ENCODE measurements at places on chromosomes 3 and 15. TPM values are rescaled to one million over a fixed set of nuclear protein-coding genes. Genes with fewer than 3 reads are reported as not detected.

The FBXW12 gene
- not detected for total RNA-seq

DNA sequence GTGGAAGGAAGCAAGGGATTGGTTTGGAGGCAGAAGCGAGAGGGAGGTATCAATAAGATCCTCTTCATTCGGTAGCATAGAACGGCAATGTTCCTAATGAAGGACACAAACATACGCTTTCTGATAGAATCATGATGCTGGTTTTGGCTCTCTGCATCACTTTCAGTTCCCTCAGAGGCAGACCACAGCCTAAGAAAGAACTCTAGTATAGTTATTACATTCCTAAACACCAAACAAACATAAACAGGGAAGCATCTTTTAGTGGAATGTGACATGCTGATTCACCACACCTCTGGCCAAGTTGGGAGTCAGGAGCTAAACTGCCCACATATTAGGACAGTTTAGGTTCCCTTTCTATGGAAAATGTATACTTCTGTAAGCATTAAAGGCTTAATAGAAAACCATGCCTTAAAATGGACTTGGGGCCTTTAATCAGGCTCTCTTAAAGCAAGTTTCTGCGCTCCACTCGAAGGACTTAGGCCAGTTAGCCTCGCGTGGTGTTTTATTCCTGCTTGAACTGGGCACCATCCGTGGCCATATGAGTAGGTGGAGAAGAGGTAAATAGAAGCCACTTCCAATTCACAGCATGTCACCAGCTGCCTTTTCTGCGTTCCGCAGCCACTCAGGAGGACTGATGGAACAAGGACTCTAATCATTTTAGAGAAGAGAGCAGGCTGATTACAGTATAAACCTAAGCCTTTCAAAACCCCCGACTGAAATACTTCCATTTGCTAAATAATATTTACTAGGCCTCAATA is 53.7 kb downstream of the CD47 start:
- DNase-seq: no peak

- DNase-seq: peak; percentile 51
Observed at GRCh38 chr15:95994418-95994817, 336.1 kb upstream of the NR2F2 start.

DNA sequence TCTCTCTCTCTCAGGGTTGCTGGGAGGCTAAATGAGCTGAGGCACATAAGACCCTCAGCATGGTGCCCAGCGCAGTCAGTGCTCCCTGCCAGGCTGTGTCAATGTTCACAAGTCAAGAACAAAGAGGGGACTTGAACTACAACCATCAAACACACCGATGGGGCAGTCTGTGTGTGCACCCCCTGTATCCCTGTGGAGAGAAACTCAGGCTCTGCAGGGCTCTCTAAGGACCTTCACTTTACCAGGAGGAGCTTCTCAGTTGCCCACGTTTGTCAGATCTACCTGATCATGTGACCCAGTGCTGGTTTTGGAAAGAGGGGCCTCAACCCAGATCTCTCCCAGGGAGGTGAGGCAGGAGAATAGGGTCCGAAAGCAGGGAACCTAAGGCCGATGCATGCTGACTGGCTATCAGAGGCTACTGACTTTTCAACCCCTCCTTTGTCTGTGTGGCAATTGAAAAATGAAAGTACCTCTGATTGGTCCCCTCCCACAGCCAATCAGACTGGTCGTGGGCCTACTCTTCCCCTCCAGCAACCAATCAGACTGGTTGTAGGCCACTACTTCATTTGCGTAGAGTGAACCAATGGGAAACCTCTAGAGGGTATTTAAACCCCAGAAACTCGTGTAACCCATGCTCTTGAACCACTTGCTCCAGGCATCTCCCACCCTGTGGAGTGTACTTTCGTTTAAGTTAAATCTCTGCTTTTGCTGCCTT is 34.0 kb downstream of the RHCG start:
- peak; percentile 71 for DNase-seq

The CILP gene
- not detected for total RNA-seq

The TMEM44 gene
- total RNA-seq: 19.0 TPM

DNA sequence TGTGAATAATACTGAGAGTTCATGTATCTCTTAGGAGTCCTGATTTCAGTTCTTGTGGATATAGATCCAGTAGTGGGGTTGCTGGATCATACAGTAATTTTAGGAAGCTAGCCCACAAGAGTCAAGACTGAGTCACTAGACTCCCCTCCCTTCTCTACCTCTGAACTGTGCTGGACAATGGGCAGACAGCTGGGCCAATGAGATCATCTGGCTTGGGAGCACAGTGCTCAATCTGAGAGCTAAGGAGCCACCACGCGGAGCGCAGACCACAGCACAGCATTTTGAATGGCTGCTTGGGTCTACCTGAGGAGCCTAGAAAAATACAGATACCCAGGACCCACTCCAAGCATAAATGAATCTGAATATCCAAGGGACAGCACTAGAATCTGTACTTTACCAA is 32.5 kb downstream of the WNT5A start:
- peak; percentile 91 for DNase-seq

- DNase-seq: peak; percentile 28
Observed at GRCh38 chr3:5053021-5053831, 68.9 kb upstream of the ARL8B start.

- peak; percentile 74 for DNase-seq
Observed at GRCh38 chr3:122794779-122795673, at the start of gene SLC49A4. SLC49A4 (plus strand) TSS chr3:122795069; CDS start chr3:122795193, 124 bp downstream.

The CPNE9 gene
- not detected for total RNA-seq

- peak; percentile 17 for DNase-seq
Observed at GRCh38 chr3:105394177-105394576, 27.5 kb downstream of the ALCAM start.

DNA sequence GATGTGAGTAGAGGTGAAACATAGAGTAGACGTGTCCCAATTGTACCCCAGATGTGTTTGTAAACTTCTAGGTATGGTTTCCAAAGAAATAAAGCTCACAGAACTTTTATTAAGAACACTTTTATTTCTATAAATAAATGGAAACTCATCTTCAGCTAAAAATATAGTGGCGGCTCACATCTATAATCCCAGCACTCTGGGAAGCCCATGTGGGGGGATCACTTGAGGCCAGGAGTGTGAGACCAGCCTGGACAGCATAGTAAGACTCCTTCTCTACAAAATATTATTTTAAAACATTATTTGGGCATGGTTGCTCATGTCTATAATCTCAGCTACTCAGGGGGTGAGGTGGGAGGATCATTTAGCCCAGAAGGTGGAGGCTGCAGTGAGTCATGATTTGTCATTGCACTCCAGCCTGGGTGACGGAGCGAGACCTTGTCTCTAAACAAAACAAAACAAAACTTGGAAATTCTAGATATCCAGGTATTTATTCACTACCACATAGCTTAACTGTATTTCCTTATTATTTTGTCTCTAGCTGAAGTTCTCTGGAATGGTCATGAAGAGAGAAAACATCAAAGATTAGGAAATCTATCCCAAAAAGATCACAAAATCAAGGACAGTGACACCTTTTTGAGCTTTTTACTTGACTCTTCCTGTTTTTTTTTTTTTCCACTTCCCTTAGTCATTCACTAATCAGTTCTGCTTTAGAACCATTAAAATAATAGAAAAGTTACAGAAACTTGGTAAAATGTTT is 258.1 kb downstream of the TIGIT start:
- peak; percentile 85 for DNase-seq

- peak; percentile 72 for DNase-seq
Observed at GRCh38 chr3:56923526-56924224, 121.9 kb upstream of the ARHGEF3 start.

The DNAH12 gene
- 1.6 TPM for total RNA-seq

The ASB14 gene
- total RNA-seq: not detected

DNA sequence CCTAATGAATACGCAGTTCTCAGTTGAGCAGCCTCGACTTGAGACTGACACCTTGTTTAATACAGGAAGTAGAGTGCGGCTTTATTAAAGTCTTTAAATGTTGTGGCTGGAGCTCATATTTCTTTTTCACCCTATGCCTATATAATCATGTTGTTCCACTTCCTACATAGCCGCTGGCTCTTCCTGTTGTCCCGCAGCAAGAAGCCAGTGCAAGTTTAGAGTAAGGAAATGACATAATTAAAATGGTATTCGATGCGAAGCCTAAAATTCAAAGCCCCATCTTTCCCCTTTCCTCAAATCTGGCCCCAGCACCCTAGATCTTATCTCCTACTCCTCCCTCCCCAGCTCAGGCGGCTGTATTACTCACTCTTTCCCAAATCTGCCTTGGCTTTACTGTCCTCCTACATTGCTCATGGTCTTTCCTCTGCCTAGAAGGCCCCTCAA is 7.5 kb upstream of the PHLDB2 start:
- DNase-seq: peak; percentile 99

DNA sequence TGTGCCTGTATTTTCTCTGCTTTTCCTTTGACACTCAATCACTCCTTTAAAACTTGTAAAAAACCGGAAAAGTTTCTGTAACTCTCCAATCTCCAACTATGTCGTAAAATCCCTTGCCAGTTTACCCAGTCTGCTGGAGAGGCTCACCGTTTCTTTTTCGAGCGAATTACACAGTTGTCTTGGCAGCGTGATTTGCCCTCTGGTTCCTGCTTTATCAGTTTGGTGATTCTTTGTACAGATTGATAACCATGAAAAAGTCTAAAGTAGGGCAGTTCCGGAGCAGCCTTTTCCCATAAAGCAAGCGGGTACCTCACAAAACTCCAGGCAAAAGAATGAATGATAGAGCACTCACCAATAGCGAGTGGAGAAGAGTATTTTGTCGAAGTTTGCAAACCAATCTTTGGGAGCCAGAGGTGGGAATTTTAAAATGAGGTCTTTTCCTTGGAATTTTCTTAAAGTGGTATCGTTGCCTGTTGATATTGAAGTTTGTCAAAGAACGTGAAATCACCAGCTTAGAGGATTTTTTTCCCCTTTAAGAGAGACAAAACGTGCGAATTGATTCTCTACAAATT is at the start of gene TTC23:
TTC23 (minus strand) TSS at position 312 of the 572 bp plus-strand sequence. CDS start 20,869 bp downstream, outside the sequence.
- peak; percentile 95 for DNase-seq

The PLA2G4D gene
- total RNA-seq: not detected

GRCh38 chr3:66304293-66304692 is 83.5 kb downstream of the SLC25A26 start:
- DNase-seq: no peak

DNA sequence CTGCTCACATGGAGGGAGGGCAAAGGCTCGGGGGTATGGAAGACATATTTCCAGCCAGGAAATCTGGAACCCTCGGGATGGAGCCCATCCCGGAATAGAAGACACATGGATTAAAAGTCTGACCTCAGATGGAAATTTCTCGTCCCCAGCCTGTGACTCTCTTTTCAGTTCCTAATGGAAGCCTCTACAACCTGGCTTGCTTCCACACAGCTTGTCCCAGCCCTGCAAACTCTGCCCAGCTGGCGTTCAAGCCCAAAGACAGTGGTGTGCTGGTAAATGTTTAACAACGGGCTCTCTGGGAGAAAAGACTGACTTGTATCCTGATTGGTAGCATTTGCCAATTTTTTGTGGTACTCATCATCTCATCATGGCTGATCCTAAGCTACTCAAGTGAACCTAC is 35.6 kb upstream of the TLE3 start:
- peak; percentile 24 for DNase-seq

GRCh38 chr3:109339714-109340648 is 2.6 kb upstream of the DPPA4 start:
- DNase-seq: no peak

DNA sequence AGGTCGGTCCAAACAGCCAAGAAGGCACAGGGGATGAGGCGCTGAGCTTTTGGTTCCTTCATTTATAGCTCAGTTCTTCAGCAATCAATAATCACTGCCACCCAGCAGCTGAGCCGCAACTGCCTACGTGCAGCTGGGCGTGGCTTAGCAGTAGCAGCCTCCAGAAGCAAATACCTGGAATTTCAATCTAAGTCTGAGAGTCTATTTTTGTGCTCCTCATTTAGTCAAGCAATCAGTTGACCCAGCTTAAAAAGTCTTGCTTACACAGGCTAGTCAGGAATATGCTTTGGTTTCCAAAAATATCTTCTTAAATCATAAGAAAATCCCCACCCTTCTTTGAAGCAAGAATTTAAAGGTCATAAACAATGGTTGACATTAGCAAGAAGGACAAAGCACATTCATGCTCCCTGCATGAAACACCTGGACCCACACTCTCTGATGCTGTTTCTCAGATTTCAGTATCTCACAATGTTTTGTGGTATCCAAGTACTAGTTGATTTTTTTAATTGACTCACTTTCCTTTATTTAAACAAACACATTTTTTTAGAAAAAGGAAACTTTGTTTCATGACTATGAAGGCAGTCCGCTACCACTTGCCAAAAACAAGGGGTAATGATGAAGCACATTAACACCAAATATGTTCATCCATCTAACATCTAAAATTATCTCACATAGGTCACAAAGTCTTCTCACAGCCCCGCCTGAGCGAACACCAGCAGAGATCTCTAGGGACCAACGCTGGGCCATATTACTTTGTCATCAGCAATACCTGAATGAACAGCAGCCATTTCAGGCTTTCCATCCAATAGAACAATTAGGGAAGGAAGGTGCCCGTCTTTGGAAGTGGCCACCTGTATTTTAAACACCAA is 106.1 kb downstream of the OXNAD1 start:
- no peak for DNase-seq

GRCh38 chr3:112633191-112633590 is 7.8 kb downstream of the CCDC80 start:
- no peak for DNase-seq

GRCh38 chr3:101643861-101644613 is 32.9 kb downstream of the ZBTB11 start:
- DNase-seq: peak; percentile 92

The ITIH3 gene
- not detected for total RNA-seq

The CCNL1 gene
- total RNA-seq: 91.2 TPM

The ANO10 gene
- 29.8 TPM for total RNA-seq

The SCN11A gene
- not detected for total RNA-seq

The EXOG gene
- total RNA-seq: 8.1 TPM

DNA sequence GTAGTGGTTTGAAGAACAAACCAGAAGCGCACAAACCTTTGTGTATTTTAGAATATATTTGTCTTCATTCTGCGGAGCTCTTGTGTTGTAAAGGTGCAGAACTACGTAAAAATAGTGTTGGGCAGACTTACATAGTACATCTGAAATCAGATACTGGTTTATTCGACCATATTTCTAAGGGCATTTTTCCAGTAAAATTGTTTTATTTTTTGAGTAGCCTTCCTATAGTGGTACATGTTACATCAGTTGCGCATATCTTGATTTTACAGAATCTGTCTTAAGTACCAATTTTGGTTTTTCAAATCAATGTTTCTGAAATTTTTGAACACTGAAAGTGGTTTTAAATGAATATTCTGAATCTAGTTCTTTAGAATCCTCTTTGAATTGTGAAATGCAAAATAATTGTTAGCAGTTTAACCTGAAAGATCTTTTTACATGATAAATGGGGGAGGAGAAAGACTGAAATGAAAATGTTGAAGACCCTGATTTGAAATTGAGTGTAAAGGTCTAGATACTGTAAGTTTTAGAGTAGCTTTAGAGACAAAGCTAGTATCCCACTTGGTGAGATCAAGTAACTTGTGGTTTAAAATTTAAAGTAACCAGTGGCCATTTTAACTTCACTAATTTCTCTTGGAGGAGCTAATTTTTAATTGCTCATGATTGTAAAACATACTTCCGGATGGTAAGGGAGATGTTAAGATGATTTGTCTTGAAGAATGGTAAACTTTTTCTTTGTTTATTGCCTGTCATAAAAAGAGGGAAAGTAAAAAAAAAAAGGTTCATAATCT is 15.5 kb upstream of the CHD2 start:
- DNase-seq: peak; percentile 44

All from RPMI7951 (cell line).